ENCODE measurements at places on chromosomes 2 and 18.

GRCh38 chr18:60064271-60064670 is 164.5 kb downstream of the PMAIP1 start:
- DNase-seq, result no peak

- DNase-seq, result no peak
Observed at GRCh38 chr2:127011231-127011661, 95.7 kb downstream of the BIN1 start.

DNA sequence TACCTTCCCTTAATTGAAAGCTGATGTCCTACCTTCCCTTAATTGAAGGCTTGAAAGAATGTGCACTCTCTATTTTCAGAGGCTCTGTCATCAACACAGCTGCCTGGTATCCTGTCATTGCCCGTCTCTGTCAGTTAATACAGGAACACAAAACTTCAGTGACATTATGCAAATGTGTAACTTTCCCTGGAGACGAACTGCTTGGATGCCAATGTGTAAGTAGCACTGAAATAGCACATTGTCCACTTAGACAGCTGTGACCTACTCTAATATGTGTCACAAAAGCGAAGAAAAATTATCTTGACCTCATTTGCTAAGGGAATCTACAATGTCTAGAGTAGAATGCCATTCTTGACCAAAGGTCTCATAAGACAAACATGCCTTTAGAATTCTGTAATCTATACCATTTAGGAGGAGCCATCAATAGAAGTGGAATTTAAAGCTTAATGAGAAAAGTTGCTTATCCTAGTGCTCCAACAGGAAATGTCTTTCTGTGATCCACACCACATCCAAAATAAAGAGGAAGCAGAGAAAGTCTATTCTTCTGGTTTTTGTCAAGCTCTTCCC is 138.1 kb downstream of the BARD1 start:
- DNase-seq, result peak; percentile 14

DNA sequence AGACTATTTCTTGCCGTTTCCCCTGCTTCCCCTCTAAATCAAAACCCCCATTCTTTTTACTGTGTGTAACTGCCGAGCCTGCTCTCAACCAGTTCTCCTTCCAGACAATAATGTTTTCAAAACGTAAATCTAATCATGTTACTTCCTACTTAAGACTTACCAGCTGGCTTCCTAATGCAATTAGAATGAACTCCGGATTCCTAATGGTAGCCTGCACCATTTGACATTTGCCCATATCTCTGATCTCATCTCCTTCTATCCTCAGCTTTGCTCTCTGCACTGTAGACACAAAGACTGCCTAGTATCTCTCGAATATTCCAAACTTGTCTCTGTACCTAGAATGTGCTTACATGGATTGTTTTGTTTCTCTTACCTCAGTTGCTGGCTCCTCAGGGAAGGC is 12.9 kb downstream of the TTL start:
- DNase-seq, result no peak

GRCh38 chr2:229202646-229203045 is 68.4 kb downstream of the PID1 start:
- peak; percentile 13 for DNase-seq

- DNase-seq, result no peak
Observed at GRCh38 chr2:175597286-175597685, 404.8 kb downstream of the LNPK start.

- DNase-seq, result peak; percentile 19
Observed at GRCh38 chr2:17869128-17869527, 9.3 kb upstream of the KCNS3 start.

DNA sequence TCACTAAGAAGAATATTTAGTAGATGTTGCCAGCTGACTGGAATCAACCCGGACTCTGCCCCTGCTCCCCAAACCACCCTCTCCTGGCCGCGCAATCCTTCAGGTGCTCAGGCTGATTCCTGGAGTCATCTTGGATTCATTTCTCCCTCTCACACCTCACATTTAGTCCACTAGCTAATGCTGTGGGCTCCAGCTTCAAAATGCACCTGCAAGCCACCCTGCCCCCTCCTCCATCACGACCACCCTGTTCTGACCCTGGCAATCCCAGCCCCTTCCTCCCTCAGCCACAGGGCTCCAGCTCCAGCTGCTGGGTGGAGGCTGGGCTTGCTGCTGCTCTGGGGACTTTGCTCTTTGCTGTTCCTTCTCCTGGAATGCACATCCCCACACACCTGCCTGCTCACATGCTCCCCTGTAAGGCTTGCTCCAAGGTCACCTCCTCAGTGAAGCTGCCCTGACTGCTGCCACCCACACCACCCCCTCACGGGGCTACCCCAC is 61.3 kb upstream of the SH3RF3 start:
- DNase-seq, result no peak

- DNase-seq, result peak; percentile 82
Observed at GRCh38 chr2:28658369-28658768, 93.3 kb upstream of the PPP1CB start.

DNA sequence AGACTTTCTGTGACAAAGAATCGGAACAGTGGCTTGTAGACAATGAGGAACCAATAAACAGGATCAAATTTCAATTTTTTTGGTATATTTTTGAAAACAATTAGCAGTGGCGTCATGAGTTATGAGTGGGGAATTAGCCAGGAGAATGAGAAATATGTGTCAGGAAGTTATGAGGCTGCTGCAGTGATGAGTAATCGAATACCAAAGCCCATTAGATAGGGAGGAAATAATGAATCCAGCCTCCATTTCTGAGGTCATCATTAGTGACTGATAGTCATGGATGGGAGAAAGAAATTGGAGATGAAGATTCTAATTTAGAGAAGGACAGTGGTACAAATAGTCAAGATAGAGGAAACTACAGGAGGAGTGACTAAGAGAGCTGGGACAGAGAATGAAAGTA is 673.1 kb upstream of the VRK2 start:
- peak; percentile 79 for DNase-seq

- no peak for DNase-seq
Observed at GRCh38 chr2:197293252-197294007, 17.1 kb downstream of the ANKRD44 start.

Data from fibroblast of lung (primary cell).